NCI-H1417 treated with DMSO at 0.1 percent for 48 hours (cell line): ENCODE measurements at places on chromosomes 12 and 14.

DNA sequence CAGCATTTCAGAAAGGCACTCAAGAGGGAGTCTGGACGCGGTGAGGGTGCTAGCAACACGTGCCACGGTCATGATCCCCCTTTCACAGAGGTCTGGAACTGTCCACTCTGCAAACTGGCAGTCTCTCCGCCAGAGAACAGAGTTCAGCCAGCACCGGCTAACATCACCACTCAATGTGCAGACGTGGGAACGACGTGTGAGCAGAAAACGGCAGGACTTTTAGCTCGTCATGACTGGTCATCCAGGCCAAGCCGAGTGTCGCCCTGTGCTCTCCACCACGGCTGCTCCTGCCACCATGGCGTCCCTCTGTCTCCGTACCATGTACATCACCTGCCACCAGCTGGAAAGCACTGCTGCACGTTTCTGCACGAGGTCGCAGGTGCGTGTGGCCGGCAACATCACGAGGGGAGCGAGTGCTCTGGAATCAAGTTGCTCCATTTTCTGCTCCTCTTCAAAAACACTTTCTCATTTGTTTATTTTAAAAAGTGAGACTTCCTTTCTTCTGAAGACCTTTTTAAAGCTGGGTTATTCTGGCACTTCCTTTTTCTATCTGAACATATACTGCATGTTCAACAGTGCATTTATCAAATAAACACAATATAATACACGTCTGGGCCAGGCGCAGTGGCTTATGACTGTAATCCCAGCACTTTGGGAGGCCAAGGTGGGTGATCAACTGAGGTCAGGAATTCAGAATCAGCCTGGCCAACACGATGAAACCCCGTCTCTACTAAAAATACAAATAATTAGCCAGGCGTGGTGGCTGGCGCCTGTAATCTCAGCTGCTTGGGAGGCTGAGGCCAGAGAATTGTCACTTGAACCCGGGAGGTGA is 28.0 kb downstream of the SLC15A4 start:
- DNase-seq = no peak

DNA sequence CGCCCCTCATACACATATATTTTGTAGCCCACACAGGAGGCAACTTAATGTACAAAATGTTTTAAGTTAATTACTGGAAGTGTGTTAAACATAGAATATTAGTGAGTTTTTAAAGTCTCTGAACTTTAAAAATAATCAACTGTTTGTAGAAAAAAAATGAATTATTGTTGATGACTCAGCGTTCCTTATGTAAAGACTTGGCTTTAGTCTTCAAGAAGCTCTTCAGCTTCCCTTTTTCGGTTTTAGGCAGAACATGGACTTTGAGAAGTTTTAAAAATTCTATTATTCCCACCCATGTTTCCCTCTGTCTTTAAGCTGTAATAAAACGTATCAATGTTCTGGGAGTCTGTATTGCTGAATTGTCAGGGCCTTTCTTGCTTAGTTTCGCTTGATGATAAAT is 269.5 kb downstream of the FBXL14 start:
- DNase-seq = no peak

- no peak for DNase-seq
Measured at GRCh38 chr12:54725233-54725843, 77.2 kb upstream of the DCD start.

- DNase-seq = no peak
Measured at GRCh38 chr14:85178864-85179263, 351.1 kb upstream of the FLRT2 start.

- DNase-seq = no peak
Measured at GRCh38 chr14:66359500-66359899, 126.7 kb upstream of the CCDC196 start.

DNA sequence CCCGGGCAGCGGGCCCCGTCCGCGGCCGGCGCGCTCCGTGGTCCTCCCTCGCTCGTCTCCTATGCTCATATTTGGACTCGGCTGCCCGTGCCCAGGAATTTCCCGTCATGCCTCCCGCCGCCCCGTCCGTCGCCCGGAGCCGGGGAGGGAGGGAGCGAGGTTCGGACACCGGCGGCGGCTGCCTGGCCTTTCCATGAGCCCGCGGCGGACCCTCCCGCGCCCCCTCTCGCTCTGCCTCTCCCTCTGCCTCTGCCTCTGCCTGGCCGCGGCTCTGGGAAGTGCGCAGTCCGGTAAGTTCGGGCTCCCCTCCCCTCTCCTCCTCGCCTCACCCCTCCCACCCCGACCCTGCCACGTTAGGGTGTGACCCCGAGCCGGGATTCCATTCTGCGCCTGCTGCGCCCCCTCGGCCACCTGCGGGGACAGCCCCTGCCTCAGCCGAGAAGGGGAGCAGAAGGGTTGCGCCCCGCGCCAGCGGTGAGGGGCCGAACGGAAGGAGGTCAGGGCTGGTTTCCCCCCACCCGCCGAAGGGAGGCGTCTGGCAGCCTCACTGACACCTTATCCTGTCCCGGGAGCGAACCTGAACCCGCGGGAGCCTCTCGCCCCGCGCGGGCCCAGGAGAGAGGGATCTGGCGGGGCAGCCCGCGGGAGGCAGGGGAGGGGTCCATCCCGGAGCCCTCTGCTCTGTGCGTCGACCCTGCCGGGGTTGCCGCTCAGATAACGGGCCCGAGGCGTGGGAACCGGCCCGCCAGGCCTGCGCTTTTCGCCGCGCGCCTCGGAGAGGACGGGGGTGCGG is at the start of gene MSRB3:
MSRB3 (plus strand) TSS at position 108 of the 793 bp plus-strand sequence. CDS start 29,897 bp downstream, outside the sequence.
- DNase-seq = no peak

GRCh38 chr12:100798286-100799160 is 3.9 kb downstream of the ANO4 start:
- no peak for DNase-seq

DNA sequence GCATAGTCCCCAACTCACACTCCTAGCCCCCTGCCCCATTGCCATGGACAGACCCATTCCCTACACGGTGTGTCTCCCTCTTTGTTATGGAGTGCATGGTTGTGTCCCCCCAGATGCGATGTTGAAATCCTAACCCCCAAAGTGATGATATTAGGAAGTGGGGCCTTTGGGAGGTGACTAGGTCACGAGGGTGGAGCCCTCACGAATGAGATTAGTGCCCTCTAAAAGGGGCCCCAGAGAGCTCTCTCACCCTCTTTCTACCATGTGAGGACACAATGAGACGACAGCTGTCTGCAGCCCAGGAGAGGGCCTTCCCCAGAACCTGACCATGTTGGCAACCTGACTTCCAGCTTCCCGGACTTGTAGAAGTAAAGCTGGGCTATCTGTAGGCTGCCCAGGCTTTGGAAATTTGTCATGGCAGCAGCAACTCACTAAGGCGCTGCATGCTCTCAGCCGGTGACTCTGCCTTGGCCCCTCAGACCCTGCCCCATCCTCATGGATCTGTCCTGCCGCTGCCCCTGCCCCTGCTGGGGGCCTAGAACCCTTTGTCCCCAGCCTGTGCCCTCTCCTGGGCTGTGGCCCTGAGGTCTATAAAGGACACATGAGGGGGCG is 318.1 kb upstream of the RTL1 start:
- DNase-seq = no peak

- no peak for DNase-seq
Measured at GRCh38 chr14:37826869-37827268, 231.4 kb downstream of the TTC6 start.

DNA sequence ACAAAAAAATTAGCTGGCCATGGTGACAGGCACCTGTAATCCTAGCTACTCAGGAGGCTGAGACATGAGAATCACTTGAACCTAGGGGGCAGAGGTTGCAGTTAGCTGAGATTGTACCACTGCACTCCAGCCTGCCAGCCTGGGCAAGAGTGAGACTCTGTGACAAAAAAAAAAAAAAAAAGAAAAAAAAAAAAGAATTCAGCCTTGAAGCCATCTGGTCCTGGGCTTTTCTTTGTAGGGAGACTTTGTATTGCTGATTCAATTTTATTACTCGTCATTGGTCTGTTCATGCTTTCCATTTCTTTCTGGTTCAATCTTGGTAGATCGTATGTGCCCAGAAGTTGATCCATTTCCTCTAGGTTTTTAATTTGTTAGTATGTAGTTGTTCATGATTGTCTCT is 243.1 kb downstream of the RAD51B start:
- DNase-seq = no peak

GRCh38 chr14:53715193-53715721 is 241.4 kb downstream of the BMP4 start:
- DNase-seq = no peak

- DNase-seq = no peak
Measured at GRCh38 chr14:86858591-86858990, 1134.4 kb downstream of the GALC start.

GRCh38 chr12:47744005-47744651 is 14.6 kb downstream of the RAPGEF3 start:
- peak; percentile 43 for DNase-seq

DNA sequence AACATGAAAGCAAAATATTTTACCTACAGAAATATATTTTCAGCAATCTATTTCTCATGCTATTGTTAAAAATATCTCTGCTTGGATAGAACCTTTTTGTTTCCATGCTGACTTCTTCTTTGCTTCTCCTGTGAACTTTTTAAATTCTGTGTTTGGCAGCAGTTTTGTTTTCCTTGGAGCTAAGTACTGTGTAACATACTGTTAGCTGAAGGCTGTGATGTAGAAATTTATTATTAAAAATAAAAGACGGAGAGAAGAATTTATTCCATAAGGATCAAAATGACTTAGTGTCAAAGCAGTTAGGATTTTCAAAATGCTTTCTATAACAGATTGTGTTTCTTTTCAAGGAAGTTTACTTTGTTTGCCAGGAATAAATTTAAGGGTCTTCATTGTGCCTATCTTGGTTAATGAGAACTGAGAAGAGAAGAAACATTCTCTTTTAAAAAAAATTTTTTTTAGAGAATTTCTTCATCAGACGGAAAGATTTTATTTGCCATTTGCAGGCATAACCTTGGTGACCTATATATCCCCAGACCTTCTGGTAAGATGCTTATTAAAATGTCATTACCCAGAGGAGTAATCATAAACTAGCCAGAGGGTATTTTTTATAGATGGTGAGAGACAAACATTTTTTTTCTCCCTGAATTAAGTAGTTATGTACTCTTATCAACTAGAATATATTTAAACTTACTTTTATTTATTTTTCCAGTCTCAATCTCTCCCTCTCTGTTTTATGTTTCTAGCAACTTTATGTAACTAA is 147.1 kb upstream of the SLCO1C1 start:
- no peak for DNase-seq

DNA sequence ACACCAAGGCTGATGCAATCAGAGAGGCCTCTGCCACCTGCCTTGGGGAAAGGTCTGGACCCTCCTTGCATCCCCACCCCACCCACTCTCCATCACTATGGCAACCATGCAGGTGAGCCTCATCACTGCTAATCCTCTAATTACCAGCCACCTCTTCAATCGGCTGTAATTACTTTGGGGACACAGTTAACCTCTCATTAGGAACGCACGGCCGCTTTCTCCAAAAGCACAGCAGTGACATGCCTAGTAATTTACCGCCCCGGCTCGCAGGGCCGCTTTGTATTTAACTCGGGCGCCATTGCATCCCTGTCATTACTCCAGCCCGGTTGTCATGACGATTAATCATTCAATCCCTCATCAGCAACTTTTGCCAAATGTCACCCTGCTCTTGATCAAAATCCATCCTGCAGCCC is 36.3 kb upstream of the FAM222A start:
- DNase-seq = peak; percentile 99

GRCh38 chr14:73775339-73776193 is 61.4 kb upstream of the PNMA1 start:
- DNase-seq = no peak

DNA sequence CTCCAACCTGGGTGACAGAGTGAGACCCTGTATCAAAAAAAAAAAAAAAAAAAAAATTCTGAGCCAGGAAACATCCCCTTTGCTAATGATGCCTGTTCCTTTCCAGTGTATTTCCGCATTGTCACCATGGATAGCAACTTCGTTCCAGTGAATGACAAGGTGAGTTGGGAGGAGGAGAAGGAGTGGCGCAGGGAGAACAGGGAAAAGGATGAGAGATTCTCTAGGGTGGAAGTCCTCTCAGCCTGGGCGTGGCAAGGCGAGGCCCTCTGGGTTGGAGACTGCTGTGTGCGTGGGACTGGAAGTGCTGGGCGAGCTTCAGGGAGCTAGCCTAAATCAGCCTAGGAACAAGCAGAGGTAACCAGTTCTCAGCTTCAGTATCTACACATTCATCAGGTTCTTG is 7.2 kb downstream of the A2ML1 start:
- no peak for DNase-seq

GRCh38 chr12:3972576-3972975 is 99.4 kb upstream of the PARP11 start:
- DNase-seq = no peak

DNA sequence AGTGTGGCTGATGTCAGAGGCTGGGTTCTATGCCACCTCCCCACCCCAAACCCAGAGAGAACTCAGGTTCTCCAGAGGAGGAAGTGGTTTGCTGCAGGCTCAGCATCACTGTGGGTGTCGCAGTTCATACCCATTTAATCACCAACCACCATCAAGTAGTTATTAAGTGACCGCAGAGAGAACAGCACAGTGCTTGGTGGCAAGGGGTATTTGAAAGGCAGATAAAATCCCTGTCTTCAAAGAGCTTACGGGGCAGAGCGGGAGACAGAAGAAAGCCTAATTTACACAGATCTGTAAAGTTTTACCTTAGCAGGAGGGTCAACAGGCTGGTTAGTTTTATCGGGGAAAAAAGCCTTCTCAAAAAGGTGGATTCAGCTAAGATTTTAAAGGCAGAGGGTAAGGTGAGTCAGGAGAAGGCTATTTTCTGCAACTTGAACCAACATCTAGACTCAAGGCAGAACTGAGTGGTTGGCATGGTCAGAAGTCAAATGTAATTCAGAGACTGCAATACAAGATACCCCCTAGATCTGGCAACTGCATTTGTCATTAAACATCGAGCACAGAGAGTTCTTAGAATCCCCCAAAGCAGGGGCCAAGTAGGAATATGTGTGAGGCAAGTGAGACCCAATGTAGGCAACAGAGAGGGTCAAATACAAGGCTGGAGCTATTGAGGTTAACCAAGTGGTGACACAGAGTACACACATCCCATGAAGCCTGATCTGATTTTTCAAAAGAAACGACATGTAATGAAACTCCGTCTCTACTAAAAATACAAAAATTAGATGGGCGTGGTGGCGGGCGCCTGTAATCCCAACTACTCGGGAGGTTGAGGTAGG is 13.2 kb downstream of the PXN start:
- no peak for DNase-seq

- no peak for DNase-seq
Measured at GRCh38 chr12:84811291-84811690, 101.3 kb downstream of the SLC6A15 start.

DNA sequence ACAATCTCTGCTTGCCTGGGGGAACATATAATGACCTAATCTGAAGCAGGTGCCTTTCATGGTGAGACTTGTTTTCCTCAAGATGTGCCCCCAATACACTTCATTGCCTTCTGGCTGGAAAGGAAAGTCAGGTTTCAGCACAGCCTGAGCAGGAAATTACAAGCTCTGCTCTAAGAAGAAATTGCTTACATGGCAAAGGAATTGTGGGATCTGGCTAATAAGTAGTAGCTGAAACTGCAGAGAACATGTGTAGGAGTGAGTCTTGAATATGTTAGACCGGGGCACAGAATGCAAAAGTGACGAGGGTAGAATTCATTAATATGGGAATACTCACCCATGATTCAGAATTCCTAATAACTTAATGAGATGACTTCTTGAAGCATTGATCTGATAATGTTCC is 6.3 kb upstream of the CFAP54 start:
- DNase-seq = no peak
